Sciatic nerve (tissue), 2 donors: ENCODE measurements at places on chromosomes 16 and 17. TPM values are rescaled to one million over a fixed set of nuclear protein-coding genes. Genes with fewer than 3 reads are reported as not detected.

DNA sequence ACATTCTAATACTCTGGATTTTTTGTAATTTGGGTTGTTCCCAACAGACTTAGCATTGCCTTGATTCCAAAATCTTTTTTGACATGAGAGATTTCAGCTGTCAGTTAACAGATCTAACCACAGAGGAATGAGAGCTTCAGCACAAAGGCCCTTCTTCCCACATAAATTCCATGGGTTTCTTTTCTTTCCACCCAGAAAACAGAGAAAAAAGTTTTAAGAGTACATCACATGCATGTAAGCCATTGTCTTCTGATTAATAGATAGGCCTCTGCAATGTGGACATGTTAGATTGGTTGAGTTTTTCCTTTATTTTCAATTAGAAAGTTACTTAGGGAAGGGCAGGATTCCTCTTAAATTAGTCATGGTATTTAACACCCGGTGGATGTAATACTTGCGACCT is 939 bp downstream of the MYH8 start:
- no peak for DNase-seq

Gene CCDC40
- 12.6 TPM for total RNA-seq

Gene MARVELD3
- total RNA-seq: 0.36 TPM

- DNase-seq: peak; percentile 55
Measured at GRCh38 chr17:17055286-17056155, 13.3 kb downstream of the MPRIP start.

DNA sequence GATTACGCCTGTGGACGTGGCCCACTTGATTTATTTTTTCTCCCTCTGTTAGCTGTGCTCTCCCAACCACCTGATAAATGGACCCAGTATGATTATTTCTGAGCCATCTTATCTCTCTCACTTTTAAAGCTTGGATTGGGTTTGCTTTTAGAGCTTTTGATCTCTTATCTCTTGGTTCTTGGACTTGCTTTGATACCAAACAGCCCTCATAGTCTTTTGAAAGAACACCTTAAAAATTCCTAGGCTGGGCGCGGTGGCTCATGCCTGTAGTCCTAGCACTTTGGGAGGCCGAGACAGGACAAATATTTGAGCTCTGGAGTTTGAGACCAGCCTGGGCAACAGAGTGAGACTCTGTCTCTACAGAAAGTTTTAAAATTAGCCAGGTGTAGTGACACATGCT is 25.8 kb downstream of the SMTNL2 start:
- no peak for DNase-seq

Gene ORAI3
- 21.8 TPM for total RNA-seq

Gene SMIM36
- not detected for total RNA-seq

GRCh38 chr17:9934331-9934730 is 29.3 kb upstream of the RCVRN start:
- no peak for DNase-seq

Gene PYY
- not detected for total RNA-seq

GRCh38 chr17:46106966-46107644 is 86.1 kb downstream of the KANSL1 start:
- DNase-seq: no peak

GRCh38 chr16:56844056-56844455 is 21.0 kb upstream of the SLC12A3 start:
- DNase-seq: no peak

DNA sequence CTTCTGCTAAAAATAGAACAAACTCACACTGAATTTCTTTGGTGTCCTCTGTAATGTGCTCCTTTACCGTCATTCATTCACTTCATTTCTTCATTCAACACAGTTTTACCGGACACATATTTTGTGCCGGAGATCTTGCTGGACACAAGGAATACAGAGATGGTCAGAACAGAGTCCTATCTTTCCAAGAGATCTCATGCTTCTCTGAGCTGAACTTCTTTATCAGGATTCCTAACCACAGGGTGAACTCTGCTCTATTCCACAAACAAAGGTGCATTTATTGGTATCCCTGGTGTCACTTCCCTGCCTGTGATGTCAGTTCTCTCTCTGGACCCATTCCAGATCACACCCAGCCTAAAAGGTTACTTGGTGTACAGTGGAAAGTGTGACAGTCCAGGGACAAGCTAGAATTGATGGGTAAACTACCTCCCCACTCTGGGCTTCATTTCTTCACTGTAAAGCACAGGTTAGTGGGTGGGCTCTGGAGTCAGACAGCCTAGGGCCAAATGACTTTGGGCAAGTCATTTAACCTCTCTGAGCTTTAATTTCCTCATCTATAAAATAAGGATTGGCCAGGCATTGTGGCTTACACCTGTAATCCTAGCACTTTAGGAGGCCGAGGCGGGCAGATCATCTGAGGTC is 4.2 kb downstream of the IFI35 start:
- DNase-seq: no peak

GRCh38 chr16:51994597-51994996 is 552.3 kb downstream of the TOX3 start:
- DNase-seq: no peak

- peak; percentile 63 for DNase-seq
Measured at GRCh38 chr17:15945527-15946191, 729 bp downstream of the ADORA2B start.

DNA sequence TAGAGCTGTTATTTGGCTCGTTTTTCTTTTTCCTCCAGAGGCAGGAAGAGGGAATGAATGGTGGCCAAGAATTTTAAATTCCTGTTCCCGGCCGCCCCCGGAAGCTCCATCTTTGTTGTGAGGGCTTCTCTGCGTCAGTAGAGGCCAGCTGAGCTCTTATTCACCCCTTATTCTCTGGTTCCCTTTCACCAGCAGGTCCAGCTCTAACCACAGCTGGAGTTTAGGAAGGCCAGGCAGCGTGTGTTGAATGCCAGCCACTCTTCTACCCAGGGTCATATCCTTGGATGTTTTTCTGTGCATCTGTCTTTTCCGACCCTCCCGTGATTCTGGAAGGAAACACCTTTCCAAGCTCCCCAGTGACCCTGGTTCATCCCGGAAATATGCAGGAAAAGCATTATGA is 570.5 kb downstream of the WWOX start:
- peak; percentile 66 for DNase-seq

Gene SLC2A4
- total RNA-seq: 6.1 TPM

Gene CDYL2
- 5.7 TPM for total RNA-seq

Gene TMEM132E
- 0.58 TPM for total RNA-seq

- no peak for DNase-seq
Measured at GRCh38 chr17:62194401-62194800, 129.3 kb upstream of the MED13 start.
